ENCODE measurements at places on chromosomes 2 and 18. TPM values are rescaled to one million over a fixed set of nuclear protein-coding genes. Genes with fewer than 3 reads are reported as not detected.
A peak's percentile ranks its signal among the peaks of the same experiment; 100 is the strongest.

Gene SNED1
- 13.9 TPM for total RNA-seq

Gene EN1
- total RNA-seq = not detected

Gene IRS1
- total RNA-seq = 12.1 TPM

Gene ESPNL
- total RNA-seq = 0.88 TPM

Gene SMAD2
- total RNA-seq = 41.7 TPM

Gene TMEM37
- total RNA-seq = 2.6 TPM

Gene TMEM247
- not detected for total RNA-seq

Gene FNDC4
- 13.9 TPM for total RNA-seq

- H3K4me1 ChIP-seq = no peaks in the 10 kb centered on the region
- no peak overlapping the region for H3K27ac ChIP-seq
- H3K36me3 ChIP-seq = no peaks in the 10 kb centered on the region
- no peak for DNase-seq
- H3K4me3 ChIP-seq = no peak overlapping the region
Observed at GRCh38 chr2:124915567-124915966, 890.5 kb downstream of the CNTNAP5 start.

DNA sequence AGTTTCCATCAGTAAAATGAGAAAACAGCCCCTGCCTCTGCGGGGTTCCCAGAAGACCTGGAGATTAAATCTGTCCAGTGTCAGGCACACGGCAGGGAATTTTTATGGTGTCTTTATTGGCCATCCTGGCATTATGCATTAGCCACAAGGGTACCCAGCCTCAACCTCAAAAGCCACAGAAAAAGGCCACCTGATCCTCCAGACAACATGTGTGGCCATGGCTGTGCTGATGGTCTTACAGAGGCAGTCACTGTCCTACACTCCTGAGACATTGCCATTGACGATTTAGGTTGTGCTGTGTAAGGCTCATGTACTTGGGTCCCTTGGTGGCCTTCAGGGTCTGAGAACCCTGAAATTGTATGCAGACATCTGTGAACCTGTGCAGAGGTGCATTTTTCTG is 115.6 kb downstream of the SMAD7 start:
- H3K36me3 ChIP-seq = peaks cover 2% of the 10 kb centered on the region
- DNase-seq = no peak
- no peak overlapping the region for H3K4me3 ChIP-seq
- peak overlapping the region; percentile 18 for H3K27ac ChIP-seq
- H3K4me1 ChIP-seq = peaks cover 66% of the 10 kb centered on the region

- no peaks in the 10 kb centered on the region for H3K27me3 ChIP-seq
- no peak for DNase-seq
- H3K4me1 ChIP-seq = no peaks in the 10 kb centered on the region
- H3K4me3 ChIP-seq = no peak overlapping the region
- no peak overlapping the region for H3K27ac ChIP-seq
- H3K36me3 ChIP-seq = no peaks in the 10 kb centered on the region
Observed at GRCh38 chr2:156778916-156779315, 342.7 kb downstream of the GPD2 start.

- no peaks in the 10 kb centered on the region for H3K36me3 ChIP-seq
- H3K27me3 ChIP-seq = no peaks in the 10 kb centered on the region
Observed at GRCh38 chr2:174124181-174124580, 124.2 kb downstream of the OLA1 start.

GRCh38 chr2:241703032-241703604 is 1.3 kb downstream of the ING5 start:
- peak overlapping the region; percentile 95 for H3K4me3 ChIP-seq
- DNase-seq = no peak
- peak overlapping the region; percentile 77 for H3K27ac ChIP-seq
- peaks cover 42% of the 10 kb centered on the region for H3K36me3 ChIP-seq
- H3K4me1 ChIP-seq = peaks cover 32% of the 10 kb centered on the region
- no peaks in the 10 kb centered on the region for H3K27me3 ChIP-seq

GRCh38 chr18:6521803-6522418 is 107.2 kb upstream of the L3MBTL4 start:
- no peak overlapping the region for H3K27ac ChIP-seq
- no peaks in the 10 kb centered on the region for H3K4me1 ChIP-seq
- H3K36me3 ChIP-seq = no peaks in the 10 kb centered on the region
- no peak for DNase-seq
- no peak overlapping the region for H3K4me3 ChIP-seq

DNA sequence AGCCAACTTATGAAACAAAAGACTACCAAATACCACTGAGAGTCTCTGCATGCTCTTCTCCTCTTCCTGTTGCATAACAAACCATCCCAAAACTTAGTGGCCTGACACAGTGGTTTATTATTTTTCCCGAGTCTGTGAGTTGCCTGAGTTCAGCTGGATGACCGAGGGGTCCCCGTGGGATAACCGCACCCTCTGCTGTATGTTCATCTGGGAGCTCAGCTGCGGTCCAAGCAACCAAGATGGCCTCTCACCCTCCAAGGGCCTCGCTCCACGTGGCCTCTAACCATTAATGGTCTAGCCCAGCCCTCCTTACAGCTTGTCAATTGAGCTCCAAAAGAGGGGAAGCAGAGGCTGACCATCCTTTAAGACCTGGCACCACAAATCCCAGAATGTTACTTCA is 17.1 kb downstream of the ITM2C start:
- no peaks in the 10 kb centered on the region for H3K4me1 ChIP-seq
- H3K4me3 ChIP-seq = no peak overlapping the region
- H3K27ac ChIP-seq = no peak overlapping the region
- H3K27me3 ChIP-seq = no peaks in the 10 kb centered on the region
- no peak for DNase-seq

DNA sequence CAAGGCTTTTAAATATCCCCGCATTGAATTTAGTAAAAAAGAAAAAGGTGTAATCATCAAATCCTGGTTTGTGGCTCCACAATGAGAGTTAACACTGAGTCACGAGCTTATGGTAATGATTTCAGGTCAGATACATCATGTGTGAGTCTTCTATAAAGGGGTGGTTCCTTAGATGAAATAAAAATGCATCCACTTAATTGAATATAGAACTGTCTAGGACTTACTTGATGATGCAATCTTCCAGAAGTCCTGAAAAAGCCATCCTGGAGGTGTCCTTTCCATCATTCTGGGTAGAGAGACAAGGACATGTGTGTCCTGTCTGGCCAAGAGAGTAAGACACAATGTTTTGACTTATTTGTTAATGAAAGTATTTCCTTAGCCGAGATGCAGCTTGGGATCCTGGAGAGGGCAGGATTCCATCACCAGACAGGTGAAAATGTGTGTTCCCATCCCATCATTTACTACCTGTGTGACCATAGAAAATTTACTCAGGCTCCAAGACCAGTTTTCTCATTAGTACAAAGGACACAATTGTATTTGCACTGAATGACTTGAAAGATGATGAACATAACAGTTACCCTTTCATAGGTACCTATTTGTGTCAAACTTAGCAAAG is 1539.8 kb upstream of the PIK3C3 start:
- H3K4me3 ChIP-seq = no peak overlapping the region
- no peaks in the 10 kb centered on the region for H3K4me1 ChIP-seq
- no peak for DNase-seq
- H3K36me3 ChIP-seq = no peaks in the 10 kb centered on the region

GRCh38 chr2:118190474-118190873 is 102.2 kb downstream of the INSIG2 start:
- H3K4me3 ChIP-seq = no peak overlapping the region
- H3K36me3 ChIP-seq = no peaks in the 10 kb centered on the region
- DNase-seq = no peak
- H3K27ac ChIP-seq = no peak overlapping the region
